ENCODE measurements at places on chromosomes 5 and 9. TPM values are rescaled to one million over a fixed set of nuclear protein-coding genes. Genes with fewer than 3 reads are reported as not detected.

Gene C5orf52
- not detected for total RNA-seq

Gene SPATA6L
- 23.1 TPM for total RNA-seq

Gene NUTM2G
- total RNA-seq, result not detected

Gene RNF20
- total RNA-seq, result 41.4 TPM

Gene MPDZ
- 27.6 TPM for total RNA-seq

Gene OGN
- total RNA-seq, result 18.1 TPM

Gene ANKRD33B
- 3.3 TPM for total RNA-seq

Gene IL4
- not detected for total RNA-seq

Gene FYB1
- total RNA-seq, result 17.9 TPM

Gene SLC4A9
- total RNA-seq, result 0.13 TPM

Gene KCNV2
- not detected for total RNA-seq

Gene BTNL3
- not detected for total RNA-seq

Gene PCDHGC4
- total RNA-seq, result 3.6 TPM

Gene CD74
- 1,068 TPM for total RNA-seq
